Fibroblast of upper back skin (primary cell): ENCODE measurements at places on chromosomes 1 and 21.
A peak's percentile ranks its signal among the peaks of the same experiment; 100 is the strongest.

DNA sequence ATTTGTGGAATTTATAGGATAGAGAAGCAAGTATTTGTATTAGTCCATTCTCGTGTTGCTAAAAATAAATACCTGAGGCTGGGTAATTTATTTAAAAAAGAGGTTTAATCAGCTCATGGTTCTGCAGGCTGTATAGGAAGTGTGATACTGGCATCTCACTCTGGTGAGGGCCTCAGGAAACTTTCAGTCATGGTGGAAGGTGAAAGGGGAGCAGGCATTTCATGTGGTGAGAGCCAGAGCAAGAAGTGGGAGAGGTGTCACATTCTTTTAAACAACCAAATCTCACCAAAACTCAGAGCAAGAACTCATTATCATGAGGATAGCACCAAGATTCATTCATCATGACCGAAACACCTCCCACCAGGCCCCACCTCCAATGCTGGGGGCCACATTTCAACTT is 18.1 kb downstream of the SDCCAG8 start:
- DNase-seq = no peak

DNA sequence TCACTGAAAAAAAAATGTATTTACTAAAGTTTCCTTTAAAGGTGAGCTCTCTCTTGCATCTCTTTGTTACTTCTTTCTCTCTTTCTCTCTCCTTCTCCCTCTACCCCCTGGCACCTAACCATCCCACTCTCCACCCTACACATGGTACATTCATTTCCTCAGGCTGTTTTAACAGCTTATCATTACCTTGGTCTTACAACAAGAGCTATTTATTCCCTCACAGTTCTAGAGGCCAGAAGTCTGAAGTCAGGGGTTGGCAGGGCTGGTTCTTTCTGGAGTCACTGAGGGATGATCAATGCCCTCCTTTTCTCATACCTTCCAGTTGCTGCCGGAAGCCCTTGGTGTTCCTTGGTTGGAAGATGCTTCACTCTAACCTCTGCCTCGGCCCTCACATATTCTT is 91.1 kb upstream of the DSCAM start:
- no peak for DNase-seq

GRCh38 chr1:181061891-181062835 is 26.3 kb upstream of the IER5 start:
- no peak for DNase-seq

GRCh38 chr1:198462365-198463019 is 78.0 kb downstream of the ATP6V1G3 start:
- peak; percentile 66 for DNase-seq

- no peak for DNase-seq
Measured at GRCh38 chr21:32364796-32365195, 28.0 kb downstream of the URB1 start.

DNA sequence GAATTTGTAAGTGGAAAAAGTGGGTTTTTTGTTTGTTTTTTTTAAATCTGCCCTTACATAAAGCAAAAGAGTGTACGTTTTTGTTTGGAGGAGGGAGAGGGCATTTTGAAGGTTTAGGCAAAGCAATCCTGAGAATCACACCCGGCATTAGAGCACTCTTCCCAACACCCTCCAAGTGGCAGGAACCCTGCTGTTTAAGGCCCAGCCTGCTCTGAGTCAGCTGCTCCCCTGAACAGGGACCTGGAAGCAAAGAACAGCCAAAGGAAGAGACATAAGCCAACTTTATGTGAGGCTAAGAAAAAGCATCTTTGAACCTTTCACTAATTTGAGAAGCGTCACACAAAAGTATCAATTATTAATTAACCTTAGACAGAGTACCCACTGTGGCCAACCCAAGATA is 16.9 kb downstream of the MTFR1L start:
- no peak for DNase-seq

DNA sequence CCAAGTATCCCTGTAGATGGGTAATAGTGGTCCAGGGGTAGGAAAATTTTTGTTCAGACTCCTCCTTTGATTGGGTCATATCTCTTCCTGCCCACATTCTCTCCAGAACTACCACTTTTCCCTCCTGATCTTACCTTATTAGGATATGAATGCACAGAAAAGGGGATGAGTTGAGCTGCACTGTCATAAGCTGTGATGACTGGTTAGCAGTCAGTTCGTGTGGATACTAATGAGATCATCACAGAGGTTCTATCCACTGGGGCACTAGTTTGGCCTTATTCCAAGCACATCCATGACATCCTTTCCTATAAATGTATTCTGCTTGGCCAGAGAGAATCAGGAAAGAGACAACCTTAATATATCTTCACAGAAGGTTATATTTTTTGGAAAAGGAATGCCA is 22.1 kb upstream of the TBX15 start:
- peak; percentile 84 for DNase-seq

DNA sequence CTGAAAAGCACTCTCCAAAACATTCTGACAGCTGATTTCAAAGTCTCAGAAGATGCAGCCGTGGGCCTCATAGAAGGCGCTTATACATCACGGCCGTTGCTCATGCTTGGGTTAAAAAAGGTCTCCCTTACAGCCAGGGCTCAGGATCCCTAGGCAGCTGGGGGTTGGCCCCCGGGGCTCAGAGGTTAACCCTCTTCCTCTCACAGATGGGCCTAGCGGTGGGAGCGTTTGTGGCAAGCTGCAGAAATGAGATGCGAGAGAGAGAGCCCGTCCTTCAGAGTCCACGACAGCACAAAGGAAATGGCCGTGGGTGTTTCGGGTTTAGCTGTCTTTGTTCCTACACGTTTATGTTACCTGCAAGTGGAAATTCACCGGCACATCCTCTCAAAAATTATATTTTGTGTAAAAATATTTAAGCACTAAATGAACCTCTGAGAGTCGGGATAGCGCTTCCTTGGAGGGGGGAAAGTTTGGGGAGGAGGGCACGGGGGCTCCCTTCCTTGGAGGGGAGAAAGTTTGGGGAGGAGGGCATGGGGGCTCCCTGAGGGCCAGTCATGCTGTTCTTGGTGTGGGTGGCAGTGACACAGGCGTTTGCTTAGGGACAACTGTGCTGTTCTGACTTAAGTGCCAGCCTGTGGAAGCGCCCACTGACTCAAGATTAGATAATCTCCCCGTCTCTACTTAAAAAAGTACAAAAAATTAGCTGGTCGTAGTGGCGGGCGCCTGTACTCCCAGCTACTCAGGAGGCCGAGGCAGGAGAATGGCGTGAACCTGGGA is 20.5 kb upstream of the PRDM15 start:
- no peak for DNase-seq

GRCh38 chr1:160346958-160347357 is 3.8 kb downstream of the NCSTN start:
- DNase-seq = no peak

DNA sequence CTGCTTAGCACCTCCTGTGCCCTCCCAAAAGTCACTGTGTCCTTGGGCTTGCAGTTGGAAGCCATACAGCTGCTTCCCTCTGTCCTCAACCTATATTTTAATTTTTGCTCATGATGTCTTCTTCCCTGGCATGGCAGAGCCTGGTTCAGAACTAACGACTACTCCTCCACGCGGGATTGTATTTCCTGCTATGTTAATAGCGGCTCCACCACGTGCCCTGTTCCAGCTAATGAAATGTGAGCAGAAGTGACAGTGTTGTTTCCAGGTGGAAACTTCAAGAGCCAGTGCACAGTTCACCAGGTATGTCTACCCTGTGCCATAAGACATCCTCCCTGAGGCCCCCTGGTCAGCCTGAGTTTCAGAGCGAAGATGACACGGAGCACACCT is 52.1 kb downstream of the DHRS3 start:
- DNase-seq = no peak

DNA sequence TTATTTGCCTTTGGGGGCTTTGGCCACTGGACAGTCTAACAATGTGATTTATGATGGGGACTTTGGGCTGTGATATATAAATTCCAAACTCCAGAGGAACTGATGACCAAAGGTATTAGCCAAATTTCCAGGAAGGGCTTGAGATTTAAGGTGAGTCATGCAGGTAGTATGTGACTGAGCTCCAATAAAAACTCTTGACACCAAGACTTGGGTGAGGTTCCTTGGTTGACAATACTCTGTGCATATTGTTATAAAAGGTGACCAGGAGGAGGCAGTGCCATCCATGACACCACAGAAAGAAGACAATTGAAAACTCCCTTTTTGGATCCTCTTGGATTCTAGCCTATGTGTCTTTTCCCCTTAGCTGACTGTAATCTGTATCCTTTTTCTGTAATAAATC is 392.7 kb upstream of the LRRC7 start:
- DNase-seq = no peak

DNA sequence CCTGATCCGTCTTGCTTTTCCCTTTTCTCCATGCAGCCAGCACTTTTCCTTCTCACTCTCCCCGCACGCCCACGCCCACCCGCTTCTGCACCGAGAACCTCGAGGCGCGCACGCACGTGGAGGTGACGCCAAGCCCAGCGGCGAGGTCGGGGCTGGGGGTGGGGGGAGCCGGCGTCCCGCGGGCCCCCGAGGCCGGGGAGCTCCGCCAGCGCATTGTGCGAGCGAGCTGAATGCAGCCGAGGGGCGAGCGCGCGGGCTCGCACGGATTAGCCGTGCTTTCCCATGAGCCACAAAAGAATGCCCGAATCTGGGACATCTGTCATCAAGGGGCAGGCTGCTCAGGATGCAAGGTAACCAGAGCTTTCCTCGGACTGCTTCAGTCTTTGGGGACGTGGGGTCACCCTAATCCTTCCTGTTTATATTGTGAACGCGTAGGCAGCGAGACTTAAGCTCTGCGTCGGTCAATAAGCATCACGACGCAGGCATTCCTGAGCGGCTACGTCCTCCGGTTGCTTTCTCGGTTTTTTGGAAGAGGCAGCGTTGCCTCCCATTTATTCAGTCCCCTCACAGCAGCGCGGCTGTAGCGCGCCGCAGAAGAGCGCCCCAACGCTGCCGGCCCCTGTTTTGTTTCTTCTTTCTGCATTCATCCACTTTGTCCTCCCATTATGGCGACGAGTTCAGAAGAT is 67.3 kb upstream of the AKT3 start:
- peak; percentile 77 for DNase-seq

- DNase-seq = peak; percentile 98
Measured at GRCh38 chr1:11281518-11282331, 8.7 kb downstream of the UBIAD1 start.

GRCh38 chr21:45084121-45084520 is 9.7 kb downstream of the ADARB1 start:
- DNase-seq = no peak

DNA sequence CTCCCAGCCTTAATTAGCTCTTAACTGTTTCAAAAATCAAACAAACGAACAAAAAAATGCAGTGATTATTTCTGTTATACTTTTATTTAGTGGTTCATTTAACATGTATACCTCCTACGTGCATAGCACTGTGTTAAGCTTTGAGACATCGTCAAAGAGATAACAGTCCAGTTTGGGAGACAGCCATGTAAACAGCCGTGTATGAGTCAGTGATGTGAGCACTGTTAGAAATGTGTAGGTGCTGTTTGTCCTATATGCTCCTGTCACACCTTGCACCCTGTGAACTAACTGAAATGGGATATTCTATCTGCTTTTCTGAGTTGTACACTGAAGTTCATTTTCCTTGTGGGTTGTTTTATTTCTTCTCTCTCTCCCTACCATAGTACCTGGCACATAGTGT is 109.7 kb upstream of the CACYBP start:
- DNase-seq = no peak

DNA sequence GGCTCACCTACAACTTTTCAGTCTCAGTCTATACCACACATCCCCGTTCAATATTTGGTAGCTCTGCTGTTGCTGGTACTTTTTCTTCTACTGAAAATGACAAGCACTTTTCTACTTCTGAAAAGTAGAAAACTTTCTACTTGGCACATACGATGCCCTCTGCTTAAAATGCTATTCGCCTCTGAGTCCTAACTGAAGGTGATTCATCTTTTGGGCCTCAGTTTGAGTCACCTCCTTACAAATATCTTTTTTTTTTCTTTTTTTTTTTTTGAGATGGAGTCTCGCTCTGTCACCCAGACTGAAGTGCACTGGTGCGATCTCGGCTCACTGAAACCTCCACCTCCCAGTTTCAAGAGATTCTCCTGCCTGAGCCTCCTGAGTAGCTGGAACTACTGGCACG is 136.0 kb upstream of the CYYR1 start:
- peak; percentile 24 for DNase-seq
